Fibroblast of the aortic adventitia (primary cell): ENCODE measurements at places on chromosomes 11 and 22. TPM values are rescaled to one million over a fixed set of nuclear protein-coding genes. Genes with fewer than 3 reads are reported as not detected.

DEFB131B gene
- total RNA-seq, result not detected in 2 replicates

GPR152 gene
- total RNA-seq, result not detected in 2 replicates

PRRG4 gene
- 0.36 and 0.49 TPM in 2 replicates for total RNA-seq

TESMIN gene
- 1.2 TPM in 1 of 2 replicates, not detected in the other for total RNA-seq

SEPTIN3 gene
- total RNA-seq, result 0.65 TPM in 1 of 2 replicates, not detected in the other

TMEM132A gene
- total RNA-seq, result 3.7 and 17.9 TPM in 2 replicates

SMIM38 gene
- 0.09 and 0.33 TPM in 2 replicates for total RNA-seq

LRRC10B gene
- total RNA-seq, result 0.27 TPM in 1 of 2 replicates, not detected in the other

KCNQ1OT1 gene
- 5.5 and 7.3 TPM in 2 replicates for total RNA-seq

HTR3A gene
- total RNA-seq, result not detected in 2 replicates

OR52N2 gene
- total RNA-seq, result not detected in 2 replicates

NLRP6 gene
- total RNA-seq, result not detected in 2 replicates

PRR5L gene
- 0.54 and 20.8 TPM in 2 replicates for total RNA-seq

TRPM5 gene
- not detected in 2 replicates for total RNA-seq

OR5B21 gene
- total RNA-seq, result not detected in 2 replicates

OR56A1 gene
- under 0.01 TPM in 1 of 2 replicates, not detected in the other for total RNA-seq

KLHDC7B gene
- 1.1 and 2.4 TPM in 2 replicates for total RNA-seq

PKP3 gene
- 1.3 and 5.6 TPM in 2 replicates for total RNA-seq

PAMR1 gene
- 134 and 278 TPM in 2 replicates for total RNA-seq

TREH gene
- total RNA-seq, result not detected in 2 replicates

FOSL1 gene
- 11.4 and 73.9 TPM in 2 replicates for total RNA-seq

TRIM6 gene
- 4.7 and 5.3 TPM in 2 replicates for total RNA-seq

ELF5 gene
- total RNA-seq, result not detected in 2 replicates

RAPSN gene
- 0.09 TPM in 1 of 2 replicates, not detected in the other for total RNA-seq

CARD10 gene
- total RNA-seq, result 5.8 and 13.1 TPM in 2 replicates

OR2D2 gene
- total RNA-seq, result 0.09 TPM in 1 of 2 replicates, not detected in the other

YPEL1 gene
- total RNA-seq, result 1.3 and 4.4 TPM in 2 replicates

CRYBB2 gene
- total RNA-seq, result not detected in 2 replicates

MMP12 gene
- total RNA-seq, result not detected in 2 replicates

VSIG10L2 gene
- total RNA-seq, result not detected in 2 replicates

OR51B2 gene
- total RNA-seq, result not detected in 2 replicates

PKNOX2 gene
- total RNA-seq, result 2.0 and 8.6 TPM in 2 replicates

DMC1 gene
- total RNA-seq, result 1.3 and 5.3 TPM in 2 replicates

C22orf31 gene
- not detected in 2 replicates for total RNA-seq

CRYBB3 gene
- total RNA-seq, result not detected in 2 replicates

SNX15 gene
- total RNA-seq, result 11.1 and 17.4 TPM in 2 replicates

ART1 gene
- not detected in 2 replicates for total RNA-seq

RBM7 gene
- 5.6 and 45.6 TPM in 2 replicates for total RNA-seq

RASSF7 gene
- total RNA-seq, result 1.6 and 2.5 TPM in 2 replicates

OR8H1 gene
- total RNA-seq, result not detected in 2 replicates

CHADL gene
- 0.99 and 1.6 TPM in 2 replicates for total RNA-seq

ABTB2 gene
- 0.82 and 1.7 TPM in 2 replicates for total RNA-seq

APOL5 gene
- total RNA-seq, result not detected in 2 replicates

ACTN3 gene
- not detected in 2 replicates for total RNA-seq

RTN4RL2 gene
- total RNA-seq, result 0.09 and 0.90 TPM in 2 replicates

OR5A1 gene
- not detected in 2 replicates for total RNA-seq

CBLIF gene
- not detected in 2 replicates for total RNA-seq

SLC22A12 gene
- total RNA-seq, result not detected in 2 replicates
